ENCODE measurements at places on chromosomes 7 and 10. TPM values are rescaled to one million over a fixed set of nuclear protein-coding genes. Genes with fewer than 3 reads are reported as not detected.

Gene MPP7
- 43.9 TPM for total RNA-seq

Gene CPA1
- not detected for total RNA-seq

Gene ZNF727
- not detected for total RNA-seq

Gene SCIN
- not detected for total RNA-seq

GRCh38 chr7:75732764-75733630, 5.7 kb downstream of the HIP1 start:
- H3K4me3 ChIP-seq: no peak overlapping the region
- H3K27ac ChIP-seq: peak overlapping the region; percentile 62
- DNase-seq: no peak
- no peaks in the 10 kb centered on the region for H3K36me3 ChIP-seq
- peaks cover 4% of the 10 kb centered on the region for H3K4me1 ChIP-seq

DNA sequence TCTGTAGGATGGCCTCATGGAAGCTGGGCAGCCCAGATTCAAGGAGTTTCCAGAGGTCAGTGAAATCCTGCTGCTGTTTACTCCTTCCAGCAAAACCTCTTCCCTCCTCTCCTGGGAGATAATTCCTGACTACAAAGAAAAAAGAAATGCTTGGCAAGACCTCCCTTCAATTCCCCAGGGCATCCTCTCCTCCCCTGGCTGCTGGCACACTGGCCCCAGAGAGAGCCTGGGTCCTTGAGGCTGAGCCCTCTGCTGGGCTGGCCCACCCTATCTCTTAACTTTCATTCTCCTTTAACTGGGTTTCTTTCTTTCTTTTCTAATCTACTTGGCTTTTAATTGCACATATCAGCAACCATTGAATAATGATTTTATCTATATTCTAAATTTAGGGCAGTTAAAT, 7.7 kb downstream of the DRGX start:
- no peaks in the 10 kb centered on the region for H3K27me3 ChIP-seq
- H3K27ac ChIP-seq: no peak overlapping the region
- H3K36me3 ChIP-seq: no peaks in the 10 kb centered on the region
- DNase-seq: no peak
- no peaks in the 10 kb centered on the region for H3K4me1 ChIP-seq

- no peaks in the 10 kb centered on the region for H3K36me3 ChIP-seq
- H3K4me1 ChIP-seq: no peaks in the 10 kb centered on the region
- no peak for DNase-seq
Measured at GRCh38 chr10:72081772-72082590, 6.4 kb downstream of the SPOCK2 start.

DNA sequence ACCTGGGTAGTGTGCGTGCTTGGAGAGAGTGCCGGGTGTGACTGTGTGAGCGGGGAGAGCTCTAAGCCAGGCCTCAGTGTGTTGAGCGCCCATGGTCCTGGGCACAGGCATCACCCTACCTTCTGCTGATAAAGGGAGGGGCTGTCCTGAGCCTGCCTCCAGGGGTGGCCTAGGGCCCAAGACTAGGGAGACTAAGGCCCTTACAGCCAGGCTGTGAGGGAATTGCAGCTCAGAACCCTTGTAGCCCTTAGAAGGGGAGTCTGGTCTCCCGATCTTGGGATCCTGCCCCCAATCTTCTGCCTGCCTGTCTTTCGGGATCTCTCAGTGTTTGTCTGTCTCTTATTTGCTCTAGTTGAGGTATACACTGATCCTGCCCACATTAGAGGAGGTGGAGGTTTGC, 41.2 kb downstream of the PAX2 start:
- no peak overlapping the region for H3K4me3 ChIP-seq
- DNase-seq: no peak
- H3K27me3 ChIP-seq: no peaks in the 10 kb centered on the region

GRCh38 chr7:115099906-115100305, 178.0 kb downstream of the MDFIC start:
- no peak overlapping the region for H3K4me3 ChIP-seq
- no peaks in the 10 kb centered on the region for H3K4me1 ChIP-seq
- H3K27ac ChIP-seq: no peak overlapping the region
- H3K36me3 ChIP-seq: no peaks in the 10 kb centered on the region

DNA sequence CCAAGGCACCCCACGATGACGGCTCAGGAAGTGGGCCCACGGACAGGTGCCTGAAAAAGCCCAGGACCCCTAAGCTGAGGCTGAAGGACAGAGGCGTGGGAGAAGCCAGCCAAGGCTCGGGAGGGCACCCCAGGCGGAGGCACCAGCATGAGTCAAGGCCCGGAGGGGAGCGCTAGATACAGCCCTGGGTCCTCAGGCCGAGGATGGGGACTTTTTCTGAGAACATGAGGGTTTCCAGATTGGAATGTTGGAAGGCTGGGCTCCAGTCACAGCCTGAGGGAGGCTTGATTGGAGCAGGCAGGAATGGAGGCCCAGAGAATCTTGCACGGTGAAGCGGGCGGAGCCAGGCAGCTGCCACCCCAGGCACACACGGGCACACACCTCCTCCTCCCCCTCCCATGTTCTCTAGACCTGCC, 19.0 kb upstream of the ELFN1 start:
- H3K27me3 ChIP-seq: no peaks in the 10 kb centered on the region
- H3K36me3 ChIP-seq: no peaks in the 10 kb centered on the region
- peaks cover 13% of the 10 kb centered on the region for H3K4me1 ChIP-seq
- H3K4me3 ChIP-seq: no peak overlapping the region

DNA sequence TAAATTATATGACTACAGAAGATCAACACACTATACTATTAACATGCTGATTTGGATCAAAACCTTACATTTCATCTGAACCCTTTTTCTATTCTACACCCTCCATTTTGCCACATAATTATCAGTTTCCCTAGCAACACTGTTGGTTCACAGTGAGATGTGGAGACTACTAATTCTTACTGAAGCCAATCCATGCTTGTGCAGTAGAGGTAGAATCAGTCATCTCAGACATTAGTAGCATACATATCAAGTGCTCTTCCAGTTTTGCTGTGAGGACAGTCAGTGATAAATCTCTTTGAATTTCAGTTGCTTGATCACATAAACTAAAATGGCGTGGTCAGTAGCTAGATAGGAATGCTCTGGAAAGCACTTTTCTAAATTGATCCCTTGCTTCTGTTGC, 70.3 kb downstream of the PON1 start:
- H3K36me3 ChIP-seq: no peaks in the 10 kb centered on the region
- no peak overlapping the region for H3K4me3 ChIP-seq
- H3K27me3 ChIP-seq: no peaks in the 10 kb centered on the region
- DNase-seq: no peak

DNA sequence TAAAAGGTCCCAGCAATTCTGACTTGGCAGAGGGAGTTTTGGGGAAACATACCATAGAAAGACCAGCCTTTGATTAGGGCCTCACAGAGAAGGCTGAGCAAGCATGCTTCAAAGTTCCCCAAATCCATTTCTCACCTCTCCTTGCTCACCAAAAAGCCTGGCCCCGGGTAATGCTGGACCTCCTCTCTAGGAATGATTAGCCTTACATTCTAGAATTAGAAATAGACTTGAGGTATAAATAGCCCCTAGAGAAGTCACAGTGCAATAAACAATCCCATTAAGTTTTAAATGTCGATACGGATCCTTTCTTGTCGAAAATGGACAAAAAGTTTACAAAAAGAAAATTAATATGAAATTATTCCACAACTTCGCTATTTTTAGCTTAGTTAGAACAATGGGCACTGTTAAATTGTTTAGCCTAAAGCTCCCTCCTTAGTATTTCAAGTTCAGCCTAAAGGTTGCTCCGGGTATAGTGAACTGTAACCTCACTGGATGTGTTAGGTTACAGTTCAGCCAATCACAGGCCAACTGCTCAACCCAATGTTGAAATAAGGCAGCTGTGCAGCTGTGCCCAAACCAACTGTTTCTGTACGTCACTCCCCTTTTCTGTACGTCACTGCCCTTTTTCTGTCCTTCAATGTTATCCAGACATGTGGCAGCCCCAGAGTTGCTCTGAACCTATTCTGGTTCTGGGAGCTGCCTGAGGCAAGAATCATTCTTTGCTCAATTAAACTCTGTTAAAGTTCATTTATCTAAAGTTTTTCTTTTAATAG, 7.9 kb upstream of the GSDME start:
- H3K36me3 ChIP-seq: no peaks in the 10 kb centered on the region
- no peak overlapping the region for H3K27ac ChIP-seq
- DNase-seq: no peak
- no peak overlapping the region for H3K4me3 ChIP-seq
